WTC11 (cell line): ENCODE measurements at places on chromosomes 11 and 22.
A peak's percentile ranks its signal among the peaks of the same experiment; 100 is the strongest.

DNA sequence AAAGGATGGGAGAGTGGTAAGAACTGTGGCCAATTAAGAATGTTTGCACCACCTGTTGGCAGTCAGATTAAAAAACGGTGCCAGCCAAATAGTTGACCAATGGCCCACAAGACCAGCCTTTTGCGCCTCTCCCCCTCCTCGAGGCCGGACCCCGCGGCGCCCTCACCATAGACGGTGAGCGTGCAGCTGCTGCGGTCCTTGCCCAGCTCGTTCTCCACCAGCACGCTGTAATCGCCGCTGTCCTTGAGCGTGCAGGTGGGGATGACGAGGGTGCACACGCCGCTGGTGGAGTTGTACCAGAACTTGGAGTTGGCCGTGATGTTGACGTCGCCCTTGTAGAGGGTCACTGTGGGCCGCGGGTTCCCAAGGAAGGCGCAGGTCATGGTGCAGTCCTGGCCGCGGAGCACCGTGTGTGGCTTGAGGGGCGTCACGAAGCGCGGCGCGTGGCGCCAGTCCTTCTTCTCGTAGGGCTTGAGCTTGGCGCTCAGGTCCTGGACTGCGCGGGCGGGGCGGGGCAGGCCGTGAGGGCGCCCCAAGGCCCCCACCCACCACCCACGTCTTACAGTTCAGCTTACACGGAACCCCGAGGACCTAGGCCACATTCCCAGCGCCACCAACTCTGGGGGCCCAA is 7.2 kb downstream of the TMEM86A start:
- DNase-seq = peak; percentile 20

DNA sequence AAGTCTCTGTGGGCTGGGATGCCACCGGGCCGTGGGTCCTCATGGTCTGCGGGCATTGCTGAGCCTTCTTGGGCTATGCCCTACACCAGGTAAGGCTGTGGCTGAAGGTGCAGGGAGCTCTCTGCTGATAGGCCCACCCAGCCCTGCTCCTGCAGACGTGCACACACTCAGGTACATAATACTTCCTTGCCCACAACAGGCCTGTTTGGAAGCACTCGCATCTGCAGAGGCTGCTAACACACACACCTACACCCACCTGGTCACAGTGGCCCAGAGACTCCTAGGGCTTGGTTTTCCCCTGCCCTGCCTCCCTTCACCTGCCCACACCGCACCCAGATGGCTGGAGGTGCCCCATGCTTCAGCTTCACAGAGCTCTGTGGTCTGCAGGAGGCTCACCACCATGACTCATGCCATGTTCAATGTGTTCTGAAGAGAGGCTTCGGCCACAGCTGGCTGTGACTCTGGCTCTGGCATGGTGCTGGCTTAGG is 72.8 kb upstream of the KCNQ1OT1 start:
- peak; percentile 4 for DNase-seq

DNA sequence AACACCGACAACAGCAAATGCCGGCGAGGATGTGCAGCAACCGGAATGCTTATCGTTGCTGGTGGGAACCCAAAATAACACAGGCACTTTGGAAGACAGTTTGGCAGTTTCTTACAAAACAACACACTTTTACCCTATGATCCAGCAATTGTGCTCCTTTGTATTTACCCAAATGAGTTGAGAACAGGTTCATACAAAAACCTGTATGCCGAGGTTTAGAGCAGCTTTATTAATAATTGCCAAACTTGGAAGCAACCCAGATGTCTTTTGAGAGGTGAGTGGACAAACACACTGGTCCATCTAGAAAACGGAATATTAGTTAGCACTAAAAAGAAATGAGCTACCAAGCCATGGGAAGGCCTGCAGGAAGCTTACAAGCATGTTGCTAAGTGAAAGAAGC is 118.9 kb downstream of the CTTN start:
- DNase-seq = no peak

DNA sequence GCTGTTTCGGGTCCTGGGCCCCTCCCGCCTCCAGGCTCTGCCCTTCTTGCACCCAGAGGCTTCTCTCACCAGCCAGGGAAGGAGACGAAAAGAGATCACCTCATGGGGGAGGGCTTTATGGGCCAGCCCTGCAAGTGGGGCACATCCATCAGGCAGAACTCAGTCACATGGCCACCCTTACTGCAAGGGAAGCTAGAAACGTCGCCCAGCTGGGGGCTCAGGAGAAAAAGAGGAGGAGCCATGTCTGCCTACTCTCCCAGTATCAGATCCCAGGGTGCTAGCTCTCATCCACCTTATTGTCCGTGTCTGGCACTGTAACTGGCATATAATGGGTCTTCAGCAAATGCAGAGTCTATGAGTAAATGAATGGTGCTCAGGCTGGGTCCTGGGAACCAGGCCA is 24.2 kb downstream of the MFNG start:
- DNase-seq = no peak

DNA sequence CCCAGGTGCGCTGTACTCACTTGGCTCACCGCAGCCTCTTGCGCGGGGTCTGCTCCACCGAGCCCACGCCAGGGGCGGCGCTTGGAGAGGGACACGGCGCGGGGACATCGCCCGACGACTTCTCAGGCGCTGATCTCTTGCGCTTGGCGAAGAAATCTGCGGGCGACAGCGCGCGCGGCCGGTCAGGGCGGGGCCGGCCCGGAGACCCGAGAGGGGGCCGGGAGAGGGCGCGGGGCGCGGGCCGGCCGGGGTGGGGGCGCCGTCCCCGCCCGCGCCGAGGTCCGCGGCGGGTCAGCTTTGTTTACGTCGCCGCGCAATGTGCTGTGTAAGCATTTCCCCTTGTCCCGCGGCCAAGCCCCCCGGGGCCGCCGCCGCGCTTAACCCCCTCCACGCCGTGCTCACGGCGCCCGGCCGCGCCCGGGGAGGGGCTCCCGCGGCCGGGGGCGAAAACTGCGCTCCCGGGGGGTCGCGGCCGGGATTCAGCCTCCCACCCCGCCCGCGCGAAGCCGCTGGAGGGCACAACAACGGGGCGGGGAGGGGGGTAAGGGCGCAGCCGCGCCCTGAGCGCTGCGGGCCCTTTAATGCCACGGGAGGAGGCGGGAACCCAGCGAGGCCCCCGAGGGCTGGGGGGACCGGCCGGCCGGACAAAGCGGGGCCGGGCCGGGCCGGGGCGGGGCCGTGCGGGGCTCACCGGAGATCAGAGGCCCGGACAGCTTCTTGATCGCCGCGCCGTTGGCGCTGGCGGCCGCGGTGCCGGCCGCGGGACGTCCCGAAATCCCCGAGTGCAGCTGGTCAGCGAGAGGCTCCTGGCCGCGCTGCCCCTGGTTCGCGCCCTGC is 1.4 kb downstream of the CDKN1C start:
- DNase-seq = no peak

DNA sequence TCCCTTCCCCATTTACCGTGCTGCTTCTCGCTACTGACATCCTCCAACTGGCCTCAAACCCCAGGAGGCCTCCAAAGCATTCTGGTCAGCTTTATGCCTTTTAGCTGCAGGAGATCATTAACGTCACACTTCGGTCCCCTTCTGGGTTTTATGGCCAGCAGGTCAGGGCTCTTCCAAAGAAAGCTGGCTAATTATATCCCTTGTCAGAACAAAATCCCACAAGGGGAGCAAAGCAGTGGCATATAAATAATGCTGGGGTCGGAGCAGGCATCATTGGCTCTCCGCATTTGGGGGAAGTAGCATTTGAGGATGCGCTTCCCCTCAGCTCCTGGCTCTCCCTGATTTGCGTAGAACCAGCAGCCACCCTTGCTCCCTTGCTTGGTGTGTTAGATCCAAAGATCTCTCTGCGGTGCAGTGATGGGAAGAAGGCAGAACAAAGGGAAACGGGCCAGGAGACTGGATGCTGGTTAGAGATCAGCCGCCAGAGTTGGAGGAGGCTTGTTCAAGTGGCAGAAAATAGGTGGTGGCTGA is 117.4 kb downstream of the DBX1 start:
- no peak for DNase-seq

- DNase-seq = no peak
Measured at GRCh38 chr22:48338793-48339705, 1488.6 kb downstream of the BRD1 start.

DNA sequence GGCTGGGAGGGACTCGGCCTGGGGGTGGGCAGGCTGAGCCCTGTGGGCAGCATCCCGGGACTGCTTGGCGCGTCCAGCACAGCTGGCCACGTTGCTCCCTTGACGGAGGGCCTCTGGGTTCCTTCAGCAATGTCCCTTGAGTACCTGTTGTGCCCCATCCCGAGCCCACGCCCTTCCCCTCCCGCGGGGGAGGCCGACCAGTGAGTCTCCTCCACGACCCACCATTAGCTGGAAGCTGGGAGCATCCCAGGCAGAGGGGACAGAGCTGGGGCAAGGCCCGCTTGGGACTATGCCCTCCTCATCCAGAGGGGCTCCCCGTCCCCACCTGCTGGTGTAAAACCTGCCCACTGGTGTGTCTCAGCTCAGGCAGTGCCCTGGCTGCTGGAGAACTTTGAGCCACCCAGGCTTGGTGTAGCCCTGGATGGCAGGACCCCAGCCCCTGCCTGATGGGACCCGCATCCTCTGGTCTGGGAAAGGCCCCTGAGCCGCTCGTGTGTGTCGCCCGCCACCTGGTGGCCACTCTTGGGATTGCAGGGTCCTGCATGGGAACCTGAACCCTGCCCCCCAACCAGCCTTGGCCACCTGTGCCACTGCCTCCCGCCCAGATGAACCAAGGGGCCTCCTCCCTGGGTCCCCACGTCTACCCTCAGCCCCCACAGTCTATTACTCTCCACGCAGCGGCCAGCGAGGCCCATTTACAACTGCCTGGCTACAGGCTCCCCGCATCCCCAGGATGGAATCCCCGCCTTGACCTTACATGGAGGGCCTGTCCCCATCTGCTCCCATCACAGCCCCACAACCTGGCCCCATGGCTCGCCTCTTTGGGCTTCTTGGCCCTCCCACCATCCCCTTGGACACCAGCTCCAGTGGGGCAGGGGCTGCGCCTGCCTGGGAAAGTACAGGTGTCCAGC is 16.6 kb upstream of the ARHGAP8 start:
- DNase-seq = peak; percentile 96

- DNase-seq = no peak
Measured at GRCh38 chr11:47002390-47002789, 65.8 kb downstream of the CSTPP1 start.

- DNase-seq = no peak
Measured at GRCh38 chr22:46984751-46985506, 222.5 kb downstream of the TBC1D22A start.

- DNase-seq = peak; percentile 73
Measured at GRCh38 chr22:38218661-38219622, 17.1 kb downstream of the MAFF start.

DNA sequence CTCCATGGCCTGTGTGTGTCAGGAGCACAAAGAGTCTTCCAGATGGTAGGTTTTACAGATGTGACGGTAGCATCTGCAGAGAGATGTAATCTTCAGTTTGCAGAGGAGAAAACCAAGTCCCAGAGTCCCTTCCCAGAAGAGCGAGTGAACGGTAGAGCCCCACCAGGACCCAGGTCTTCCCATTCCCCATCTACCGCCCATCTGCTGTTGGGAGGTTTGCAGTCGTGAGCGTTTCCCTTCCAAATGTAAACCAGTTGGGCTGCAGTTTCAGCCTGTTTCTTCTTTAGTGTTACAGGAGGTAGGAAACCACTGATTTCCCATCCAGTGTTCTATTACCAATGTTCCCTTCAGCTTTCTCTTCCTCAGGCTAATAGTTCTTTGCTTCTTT is 24.0 kb downstream of the PANX1 start:
- DNase-seq = no peak

DNA sequence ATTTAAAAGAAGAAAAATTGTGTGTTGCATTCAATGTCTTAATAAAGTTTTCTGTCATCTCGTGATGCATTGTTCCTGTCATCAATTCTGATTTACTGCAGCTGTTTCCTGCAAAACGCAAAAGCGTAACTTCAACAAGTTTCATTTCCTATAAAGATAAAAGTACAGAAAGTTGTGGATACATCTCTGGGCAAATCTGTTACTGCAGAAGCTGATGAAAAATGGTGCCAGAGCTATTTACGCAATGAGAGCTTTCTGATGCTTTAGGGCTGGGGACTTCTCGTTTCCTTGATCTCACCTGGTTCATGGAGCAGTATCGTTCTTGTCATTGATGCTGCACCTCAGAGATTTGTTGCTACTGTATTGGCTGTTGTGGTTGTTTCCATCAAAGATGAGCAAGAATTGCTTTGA is 15.5 kb upstream of the MS4A12 start:
- DNase-seq = no peak

GRCh38 chr11:36564376-36565030 is 3.3 kb upstream of the RAG1 start:
- no peak for DNase-seq

- no peak for DNase-seq
Measured at GRCh38 chr11:44351898-44352498, 42.1 kb upstream of the ALX4 start.

- no peak for DNase-seq
Measured at GRCh38 chr11:26960281-26960680, 33.6 kb upstream of the FIBIN start.

GRCh38 chr11:65110354-65110861 is 1.3 kb upstream of the TM7SF2 start:
- peak; percentile 98 for DNase-seq

DNA sequence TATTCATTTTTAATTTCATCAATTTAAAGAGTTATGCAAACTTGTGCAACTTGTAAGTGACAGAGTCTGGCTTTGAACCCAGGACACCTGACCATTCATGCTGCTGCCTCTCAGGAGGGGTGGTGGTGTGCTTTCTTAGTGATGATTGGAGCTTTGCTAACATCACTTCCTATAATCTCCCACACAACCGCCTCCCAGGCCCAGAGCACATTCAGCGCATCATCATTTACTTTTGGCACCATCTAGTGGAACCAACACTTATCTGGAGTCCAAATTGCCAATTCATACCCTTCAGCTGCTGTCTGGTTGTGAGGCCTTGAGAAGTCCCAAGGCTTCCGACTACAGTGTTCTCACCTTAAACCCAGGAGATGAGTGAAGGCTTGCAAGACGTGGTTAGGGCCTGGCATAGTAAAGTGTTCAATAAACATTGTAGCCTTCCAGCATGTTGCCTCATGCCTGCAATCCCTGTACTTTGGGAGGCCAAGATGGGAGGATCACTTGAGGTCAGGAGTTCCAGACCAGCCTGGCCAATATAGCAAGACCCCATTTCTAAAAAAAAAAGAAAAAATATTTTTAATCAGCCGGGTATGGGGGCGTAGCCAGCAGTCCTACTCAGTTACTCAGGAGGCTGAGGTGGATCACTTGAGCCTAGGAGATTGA is 1.1 kb upstream of the TTLL1 start:
- DNase-seq = no peak
